Mesangial cell (primary cell): ENCODE measurements at places on chromosomes 12 and 14. TPM values are rescaled to one million over a fixed set of nuclear protein-coding genes. Genes with fewer than 3 reads are reported as not detected.

SELPLG gene
- total RNA-seq: 0.65 and 1.4 TPM in 2 replicates

TGM1 gene
- total RNA-seq: 0.65 and 0.89 TPM in 2 replicates

MRPL52 gene
- 66.7 and 133 TPM in 2 replicates for total RNA-seq

FOXM1 gene
- 9.9 and 84.1 TPM in 2 replicates for total RNA-seq

MARCHF9 gene
- 5.4 and 17.5 TPM in 2 replicates for total RNA-seq

TMCC3 gene
- total RNA-seq: 4.9 TPM in 2 replicates

IPO4 gene
- 50.6 and 80.5 TPM in 2 replicates for total RNA-seq

SLCO1B1 gene
- not detected in 2 replicates for total RNA-seq

WSCD2 gene
- under 0.01 TPM in 1 of 2 replicates, not detected in the other for total RNA-seq

NTF3 gene
- 0.16 and 0.25 TPM in 2 replicates for total RNA-seq

PTPRR gene
- 0.25 and 0.49 TPM in 2 replicates for total RNA-seq

REP15 gene
- total RNA-seq: 0.25 and 1.1 TPM in 2 replicates

LYZ gene
- not detected in 2 replicates for total RNA-seq

SLC38A1 gene
- 74.6 and 85.4 TPM in 2 replicates for total RNA-seq

PLXNC1 gene
- under 0.01 and 0.25 TPM in 2 replicates for total RNA-seq

NRIP2 gene
- total RNA-seq: under 0.01 TPM in 1 of 2 replicates, not detected in the other
